ENCODE measurements at places on chromosomes 12 and 14.

DNA sequence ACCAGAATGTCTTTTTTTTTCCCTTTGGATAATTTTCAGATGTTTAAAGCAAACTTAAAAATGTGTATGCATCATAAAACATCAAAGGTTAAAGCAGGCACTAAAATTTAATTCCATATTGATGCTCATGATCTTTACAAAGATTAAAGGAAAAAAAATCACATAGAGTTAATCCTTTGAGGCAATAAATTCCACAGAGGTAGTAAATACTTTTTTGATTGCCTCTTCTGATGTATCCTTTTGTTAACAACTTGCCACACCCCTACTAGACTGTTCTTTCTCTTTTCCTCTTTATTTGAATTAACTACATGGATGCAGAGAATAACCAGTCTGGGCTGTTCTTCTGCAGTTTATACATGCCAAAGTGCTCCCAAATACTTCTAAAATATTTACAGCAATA lies 45.2 kb upstream of the KCNJ8 start:
- no peak for DNase-seq

GRCh38 chr14:99576761-99577705 lies 27.0 kb downstream of the CCDC85C start:
- no peak for DNase-seq

DNA sequence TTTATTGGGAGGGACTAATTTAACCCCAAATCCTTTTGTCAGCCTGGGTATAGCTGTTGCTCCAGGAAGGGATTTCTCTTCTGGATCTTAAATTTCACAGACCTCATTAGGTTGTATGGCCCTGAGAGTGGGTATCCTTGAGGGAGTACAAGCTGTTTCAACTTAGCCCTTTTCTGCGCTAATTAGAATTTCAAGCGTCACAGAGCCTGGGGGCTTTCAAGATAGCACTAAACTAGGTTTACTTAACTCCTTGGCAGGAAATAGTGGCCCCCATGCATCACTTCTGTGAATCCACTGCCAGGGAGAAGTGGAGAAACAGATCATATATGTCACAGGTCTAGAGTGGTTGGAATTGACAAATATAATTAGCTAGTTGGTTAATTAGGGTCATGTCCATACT lies 5.9 kb upstream of the PDE1B start:
- DNase-seq: no peak

DNA sequence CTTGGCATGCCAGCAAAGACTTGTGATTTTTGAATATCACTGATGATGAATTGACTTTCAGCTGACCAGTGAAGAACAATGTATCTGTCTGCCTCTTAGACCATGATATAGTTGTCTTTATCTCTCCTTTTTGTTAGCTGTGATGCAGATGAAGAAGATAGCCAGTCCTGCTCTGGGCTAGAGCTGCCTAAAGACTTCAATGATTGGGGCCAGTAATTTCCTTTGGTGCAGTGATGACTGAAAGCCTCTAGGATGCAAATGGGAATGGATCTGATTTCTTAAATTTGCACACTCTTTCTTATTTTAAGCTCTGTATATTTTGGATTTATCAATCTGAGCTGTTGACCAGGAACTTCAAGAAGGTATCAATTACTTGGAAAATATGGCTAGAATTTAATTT lies at the start of gene TAS2R9:
TSS of gene TAS2R9 (minus strand) at position 101 of the 400 bp plus-strand sequence. CDS start at position 8, 93 bp downstream.
- DNase-seq: no peak

GRCh38 chr14:71651228-71651627 lies 281.0 kb upstream of the RGS6 start:
- no peak for DNase-seq

DNA sequence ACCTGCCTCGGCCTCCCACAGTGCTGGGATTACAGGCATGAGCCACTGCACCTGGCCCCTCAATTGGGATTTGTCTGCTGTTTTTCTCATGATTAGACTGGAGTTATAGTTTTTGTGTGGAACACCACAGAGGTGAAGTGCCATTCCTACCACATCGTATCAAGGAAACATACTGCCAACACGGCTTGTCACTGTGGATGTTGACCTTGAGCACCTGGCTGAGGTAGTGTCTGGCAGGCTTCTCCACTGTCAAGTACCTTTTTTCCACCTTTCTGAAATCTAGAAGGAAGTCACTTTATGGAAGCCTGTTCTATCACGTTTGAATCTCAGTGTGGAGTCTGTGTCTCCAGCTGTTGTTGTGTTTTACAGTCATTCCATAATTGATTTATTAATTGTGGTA lies 21.4 kb upstream of the SEL1L start:
- no peak for DNase-seq

GRCh38 chr12:116538076-116538591 lies 21.0 kb upstream of the MAP1LC3B2 start:
- DNase-seq: no peak

- no peak for DNase-seq
Observed at GRCh38 chr14:76863724-76864407, 37.7 kb downstream of the LRRC74A start.

GRCh38 chr12:80979251-80979650 lies 41.5 kb upstream of the LIN7A start:
- no peak for DNase-seq

DNA sequence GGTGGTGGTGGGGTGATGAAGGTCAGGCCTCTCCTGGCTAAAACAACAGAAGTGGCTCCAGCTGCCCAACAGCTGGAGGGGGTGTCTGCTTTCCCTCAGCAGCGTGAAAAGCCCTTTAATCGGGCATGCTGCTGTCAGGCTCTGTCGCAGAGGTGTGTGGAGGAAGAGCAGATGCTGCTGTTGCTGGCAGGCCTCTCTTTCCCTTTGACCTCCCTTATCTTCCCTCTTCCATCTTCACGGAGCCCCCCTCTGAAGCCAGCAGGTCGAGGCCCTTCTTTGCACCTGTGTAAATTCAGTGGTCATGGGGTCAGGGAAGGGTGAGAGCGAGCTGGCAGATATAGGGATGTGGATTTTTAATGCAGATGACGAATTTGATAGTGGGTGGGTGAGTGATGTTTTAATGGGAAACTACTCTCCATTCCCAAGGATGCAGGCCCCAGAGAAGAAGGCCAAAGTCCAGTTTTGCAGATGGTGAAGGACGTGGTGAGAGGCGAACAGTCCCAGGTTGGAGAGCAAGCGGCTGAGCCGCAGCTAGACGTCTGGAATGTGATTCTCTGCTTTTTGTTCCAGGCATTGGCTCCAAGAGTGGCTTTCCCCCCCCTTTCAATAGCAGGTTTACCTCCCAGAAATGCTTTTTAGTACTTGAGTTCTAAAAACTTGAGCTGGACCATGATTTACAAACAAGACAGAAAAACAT lies 64.0 kb downstream of the SMOC1 start:
- no peak for DNase-seq

DNA sequence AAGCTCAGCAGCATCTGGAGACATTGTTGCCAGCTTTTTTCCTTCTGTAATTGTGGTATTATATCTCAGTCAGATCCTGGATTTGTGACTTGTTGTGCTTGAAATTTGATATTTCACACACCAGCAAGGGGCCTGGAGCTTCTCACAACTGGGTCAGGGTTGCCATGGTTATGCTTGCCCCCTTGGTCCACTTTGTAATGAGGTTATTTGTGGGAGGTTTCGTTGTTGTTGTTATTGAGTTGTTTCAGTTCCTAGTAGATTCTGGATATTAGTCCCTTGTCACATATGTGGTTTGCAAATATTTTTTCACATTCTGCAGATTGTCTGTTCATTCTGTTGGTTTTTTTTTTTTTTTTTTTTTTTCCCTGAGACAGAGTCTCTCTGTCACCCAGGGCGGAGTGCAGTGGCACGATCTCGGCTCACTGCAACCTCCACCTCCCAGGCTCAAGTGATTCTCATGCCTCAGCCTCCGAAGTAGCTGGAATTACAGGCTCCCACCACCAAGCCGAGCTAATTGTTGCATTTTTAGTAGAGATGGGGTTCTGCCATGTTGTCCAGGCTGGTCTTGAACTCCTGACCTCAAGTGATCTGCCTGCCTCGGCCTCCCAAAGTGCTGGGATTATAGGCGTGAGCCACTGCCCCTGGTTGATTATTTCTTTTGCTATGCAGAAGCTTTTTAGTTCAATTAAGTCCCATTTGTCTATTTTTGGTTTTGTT lies 80.6 kb upstream of the ETV6 start:
- no peak for DNase-seq

- no peak for DNase-seq
Observed at GRCh38 chr12:46164186-46164761, 104.6 kb downstream of the SLC38A1 start.

- no peak for DNase-seq
Observed at GRCh38 chr12:65868878-65869277, 44.6 kb downstream of the HMGA2 start.

DNA sequence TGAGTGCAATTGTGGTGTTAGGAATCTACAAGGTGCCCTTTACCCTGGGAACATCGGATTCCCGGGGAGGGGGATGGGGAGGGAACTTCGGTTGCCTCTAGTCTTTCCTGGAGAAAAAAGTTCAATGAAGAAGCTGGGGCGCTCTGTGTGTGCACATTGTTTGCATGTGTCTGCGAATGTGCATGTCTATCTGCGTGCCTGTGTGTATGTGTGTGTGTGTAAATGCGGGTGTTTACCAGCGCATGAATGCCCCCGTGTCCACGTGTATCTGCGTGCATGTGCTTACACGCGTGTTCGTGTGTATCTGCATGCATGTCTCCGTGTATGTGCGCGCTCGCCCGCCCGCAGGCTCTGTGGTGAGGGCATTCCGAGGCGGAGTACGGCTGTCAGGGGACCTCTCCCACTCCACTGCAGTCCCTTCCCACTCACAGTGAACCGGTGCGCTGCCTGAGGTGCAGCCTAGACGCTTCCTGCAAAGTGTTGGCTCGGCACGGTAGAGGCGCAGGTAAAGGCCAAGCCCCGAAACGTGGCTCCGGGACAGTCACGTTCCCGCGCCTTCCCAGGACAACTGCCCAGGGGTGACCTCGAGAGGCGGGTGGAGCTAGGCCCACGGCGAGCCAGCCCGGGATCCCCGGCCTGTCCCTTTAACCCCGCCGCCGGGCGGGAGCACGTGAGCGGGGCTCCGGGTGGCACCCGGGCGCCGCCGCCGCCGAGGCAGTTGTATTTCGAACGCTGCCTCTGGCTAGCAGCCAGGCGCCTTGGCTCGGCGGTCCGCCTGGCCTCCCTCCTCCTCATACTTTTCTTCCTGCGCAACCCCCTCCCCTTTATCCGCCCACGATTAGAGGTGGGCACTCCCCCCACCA lies 539 bp upstream of the HMGA2 start:
- DNase-seq: no peak

DNA sequence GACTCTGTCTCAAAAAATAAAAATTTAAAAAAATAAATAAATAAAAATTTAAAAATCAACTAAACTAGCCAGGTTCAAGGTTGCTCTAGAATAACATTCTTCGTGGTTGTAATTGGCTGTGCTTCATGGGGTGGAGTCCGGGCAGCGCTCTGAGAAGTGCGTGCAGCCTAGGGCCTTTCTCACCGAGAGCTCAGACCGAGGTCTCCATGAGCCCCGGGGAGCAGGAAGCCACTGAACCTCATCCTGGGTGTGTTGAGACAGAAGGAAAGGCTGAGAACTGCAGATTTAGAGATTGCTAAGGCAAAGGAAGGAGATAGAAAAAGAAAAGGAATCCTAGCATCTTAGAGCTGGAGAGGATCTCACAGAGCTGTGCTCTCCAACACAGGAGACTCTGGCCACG lies 14.7 kb downstream of the P2RX4 start:
- DNase-seq: no peak

GRCh38 chr12:26734510-26735248 lies 98.3 kb downstream of the ITPR2 start:
- no peak for DNase-seq

DNA sequence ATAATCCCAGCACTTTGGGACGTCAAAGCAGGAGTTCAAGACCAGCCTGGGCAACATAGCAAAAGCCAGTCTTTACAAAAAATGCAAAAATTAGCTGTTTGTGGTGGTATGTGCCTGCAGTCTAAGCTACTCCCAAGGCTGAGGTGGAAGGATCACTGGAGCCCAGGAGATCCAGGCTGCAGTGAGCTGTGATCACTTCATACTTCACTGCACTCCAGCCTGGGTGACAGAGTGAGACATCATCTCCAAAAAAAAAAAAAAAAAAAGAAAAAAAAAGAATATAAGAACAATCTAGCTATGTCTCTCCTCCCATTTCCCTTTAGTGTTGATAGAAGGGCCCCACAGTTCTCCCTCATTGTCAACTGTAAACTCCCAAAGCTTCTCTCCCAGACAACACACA lies 3.5 kb upstream of the BCAT1 start:
- DNase-seq: peak; percentile 39

GRCh38 chr14:51535443-51536044 lies 116.2 kb upstream of the FRMD6 start:
- no peak for DNase-seq

DNA sequence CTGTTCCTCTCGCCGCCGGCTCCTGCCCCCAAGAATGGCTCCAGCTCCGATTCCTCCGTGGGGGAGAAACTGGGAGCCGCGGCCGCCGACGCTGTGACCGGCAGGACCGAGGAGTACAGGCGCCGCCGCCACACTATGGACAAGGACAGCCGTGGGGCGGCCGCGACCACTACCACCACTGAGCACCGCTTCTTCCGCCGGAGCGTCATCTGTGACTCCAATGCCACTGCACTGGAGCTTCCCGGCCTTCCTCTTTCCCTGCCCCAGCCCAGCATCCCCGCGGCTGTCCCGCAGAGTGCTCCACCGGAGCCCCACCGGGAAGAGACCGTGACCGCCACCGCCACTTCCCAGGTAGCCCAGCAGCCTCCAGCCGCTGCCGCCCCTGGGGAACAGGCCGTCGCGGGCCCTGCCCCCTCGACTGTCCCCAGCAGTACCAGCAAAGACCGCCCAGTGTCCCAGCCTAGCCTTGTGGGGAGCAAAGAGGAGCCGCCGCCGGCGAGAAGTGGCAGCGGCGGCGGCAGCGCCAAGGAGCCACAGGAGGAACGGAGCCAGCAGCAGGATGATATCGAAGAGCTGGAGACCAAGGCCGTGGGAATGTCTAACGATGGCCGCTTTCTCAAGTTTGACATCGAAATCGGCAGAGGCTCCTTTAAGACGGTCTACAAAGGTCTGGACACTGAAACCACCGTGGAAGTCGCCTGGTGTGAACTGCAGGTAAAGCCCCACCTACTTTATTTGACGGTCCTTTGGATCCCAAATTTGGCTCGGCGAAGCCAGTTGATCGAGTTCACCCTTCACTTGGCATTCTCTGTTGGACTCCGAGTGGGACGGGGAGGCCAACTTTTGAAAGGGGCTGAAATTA lies 1.5 kb downstream of the WNK1 start:
- peak; percentile 9 for DNase-seq

DNA sequence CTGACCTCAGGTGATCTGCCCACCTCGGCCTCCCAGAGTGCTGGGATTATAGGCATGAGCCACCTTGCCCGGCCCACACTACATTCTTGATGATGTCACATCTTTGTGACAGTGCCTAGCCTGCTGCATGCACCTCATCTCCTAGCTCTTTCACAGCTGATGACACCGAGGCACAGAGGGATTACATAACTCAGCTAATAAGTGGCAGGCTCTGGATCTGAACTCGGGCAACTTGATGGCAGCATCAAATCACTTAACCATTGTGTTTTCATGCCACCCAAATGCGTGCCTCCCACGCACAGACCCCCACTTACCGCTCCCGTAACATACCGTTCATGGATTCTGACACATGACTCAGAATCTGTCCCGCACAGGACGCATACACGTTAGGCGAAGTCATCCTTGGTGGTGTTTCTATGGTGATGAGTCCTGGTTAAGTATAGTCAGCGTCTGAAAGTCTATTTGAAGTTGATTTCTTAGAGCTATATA lies 7.4 kb downstream of the TMEM120B start:
- DNase-seq: peak; percentile 94

GRCh38 chr12:95102916-95103671 lies 29.7 kb upstream of the NR2C1 start:
- peak; percentile 97 for DNase-seq
